Mucosa of gallbladder (tissue), 1 donor: ENCODE measurements at places on chromosomes 12 and 14. TPM values are rescaled to one million over a fixed set of nuclear protein-coding genes. Genes with fewer than 3 reads are reported as not detected.

Gene LTB4R2
- total RNA-seq = 6.1 TPM

Gene HNF1A
- 12.0 TPM for total RNA-seq

Gene KRT86
- 1.1 TPM for total RNA-seq

Gene HOXC10
- not detected for total RNA-seq

Gene PRIMA1
- 5.0 TPM for total RNA-seq

Gene NOPCHAP1
- total RNA-seq = 9.8 TPM

Gene NGB
- not detected for total RNA-seq

DNA sequence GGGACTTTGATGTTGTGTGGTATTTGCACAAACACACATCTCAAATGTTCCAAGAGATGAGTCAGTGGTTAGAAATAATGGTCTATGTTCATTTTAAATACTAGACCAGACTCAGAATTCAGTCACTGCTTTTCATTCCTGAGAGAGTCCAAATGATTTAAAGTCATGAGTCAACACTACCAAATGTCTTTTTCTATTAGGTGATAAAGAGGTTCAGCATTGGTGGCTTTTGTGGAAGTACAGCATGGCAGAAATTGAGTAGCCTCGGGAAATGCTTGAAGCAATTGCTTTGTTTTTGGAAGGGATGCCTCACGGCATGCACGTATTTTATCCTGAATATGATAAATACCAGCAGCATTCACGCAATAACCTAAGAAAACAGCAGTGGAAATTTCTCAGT lies 115.7 kb downstream of the DIO2 start:
- DNase-seq = no peak

DNA sequence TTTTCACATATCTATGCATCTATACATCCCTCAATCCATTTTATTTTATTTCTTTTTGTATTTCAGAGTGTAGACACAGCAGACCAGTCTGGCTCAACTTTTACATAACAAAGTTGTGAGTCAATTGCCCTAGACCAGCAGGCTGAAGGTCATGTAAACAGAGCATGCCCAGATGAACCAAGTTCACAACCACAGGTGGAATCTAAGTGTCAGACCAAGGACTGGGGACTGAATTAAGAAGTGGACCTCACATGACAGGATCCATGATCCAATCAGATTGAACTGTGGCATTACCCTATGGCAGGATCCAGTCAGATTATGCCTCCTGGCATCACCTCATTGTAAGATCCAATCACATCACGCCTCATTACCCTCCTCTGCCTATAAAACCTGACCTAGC lies 455.8 kb downstream of the SOX5 start:
- no peak for DNase-seq

GRCh38 chr12:125288931-125289928 lies 224.0 kb downstream of the AACS start:
- no peak for DNase-seq

DNA sequence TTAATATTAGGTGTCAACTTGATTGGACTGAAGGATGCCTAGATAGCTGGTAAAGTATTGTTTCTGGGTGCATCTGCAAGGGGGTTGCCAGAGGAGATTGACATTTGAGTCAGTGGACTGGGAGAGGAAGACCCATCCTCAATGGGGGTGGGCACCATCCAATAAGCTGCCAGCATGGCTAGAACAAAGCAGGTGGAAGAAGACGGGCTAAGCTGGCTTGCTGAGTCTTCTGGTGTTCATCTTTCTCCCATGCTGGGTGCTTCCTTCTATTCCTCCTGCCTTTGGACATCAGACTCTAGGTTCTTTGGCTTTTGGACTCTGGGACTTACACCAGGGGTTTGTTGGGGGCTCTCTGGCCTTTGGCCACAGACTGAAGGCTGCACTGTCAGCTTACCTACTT lies 87.4 kb downstream of the SLC38A1 start:
- no peak for DNase-seq

DNA sequence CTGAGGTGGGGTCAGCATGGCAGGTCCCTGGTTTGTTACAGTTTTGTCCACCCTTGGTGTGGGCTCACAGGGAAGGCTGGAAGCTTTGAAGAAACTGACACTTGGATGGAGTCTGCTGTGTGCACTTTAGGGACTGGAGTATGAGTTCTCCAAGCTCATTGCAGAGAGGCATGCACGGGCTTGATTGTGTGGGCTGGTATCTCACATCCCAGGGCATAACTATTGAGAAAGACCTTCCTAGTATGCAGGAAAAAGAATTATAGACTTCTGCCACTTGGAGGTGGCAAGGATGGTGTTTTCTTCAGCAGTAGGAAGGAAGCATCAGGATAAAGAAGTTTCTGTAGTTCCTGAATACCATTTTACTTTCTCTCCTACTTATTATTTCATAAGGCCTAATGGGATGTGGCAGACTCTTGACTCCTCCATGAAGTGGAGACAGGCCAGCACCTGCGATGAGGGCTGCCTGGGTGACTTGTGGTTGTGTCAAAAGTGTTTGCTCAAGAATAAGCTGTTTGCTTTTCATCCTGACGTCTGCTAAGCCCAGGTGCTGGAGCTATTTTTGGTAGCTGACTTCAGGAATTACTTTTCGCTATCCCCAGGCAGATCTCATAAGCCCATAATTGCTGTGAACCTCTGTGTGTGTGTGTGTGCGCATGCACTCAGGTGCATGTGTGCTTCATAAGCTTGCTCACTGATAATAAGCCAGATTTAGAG lies 125.8 kb downstream of the KTN1 start:
- no peak for DNase-seq

DNA sequence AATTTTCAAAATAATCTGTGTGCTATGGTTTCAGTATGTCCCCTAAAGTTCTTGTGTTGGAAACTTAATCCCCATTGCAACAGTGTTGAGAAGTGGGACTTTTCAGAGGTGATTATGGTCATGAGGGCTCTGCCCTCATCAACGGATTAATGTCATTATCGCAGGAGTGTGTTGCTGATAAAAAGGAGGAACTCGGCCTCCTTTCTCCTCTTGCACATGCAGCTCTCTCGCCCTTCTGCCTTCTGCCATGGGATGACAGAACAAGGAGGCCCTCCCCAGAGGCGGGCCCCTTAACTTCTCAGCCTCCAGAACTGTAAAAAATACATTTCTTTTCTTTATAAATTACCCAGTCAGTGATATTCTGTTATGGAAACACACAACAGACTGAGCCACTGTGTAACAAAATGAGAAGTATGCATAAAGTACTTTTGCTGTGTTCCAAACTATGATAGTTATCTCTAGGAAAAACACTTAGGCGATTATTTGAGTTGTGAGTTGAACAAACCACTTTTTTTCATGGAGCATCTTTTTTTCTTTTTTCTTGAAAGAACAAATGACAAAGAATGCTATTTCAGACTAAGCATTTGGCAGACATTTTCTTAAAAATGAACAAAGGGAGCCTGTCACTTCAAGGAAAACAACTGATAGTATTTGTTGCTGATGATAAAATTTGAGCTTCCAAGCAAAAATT lies 134.8 kb upstream of the FUT8 start:
- DNase-seq = no peak

GRCh38 chr12:106049546-106049945 lies 89.2 kb downstream of the NUAK1 start:
- no peak for DNase-seq

- peak; percentile 50 for DNase-seq
Observed at GRCh38 chr14:63671987-63672386, 30.3 kb upstream of the WDR89 start.
